ENCODE measurements at places on chromosomes 1 and 21.
A peak's percentile ranks its signal among the peaks of the same experiment; 100 is the strongest.

DNA sequence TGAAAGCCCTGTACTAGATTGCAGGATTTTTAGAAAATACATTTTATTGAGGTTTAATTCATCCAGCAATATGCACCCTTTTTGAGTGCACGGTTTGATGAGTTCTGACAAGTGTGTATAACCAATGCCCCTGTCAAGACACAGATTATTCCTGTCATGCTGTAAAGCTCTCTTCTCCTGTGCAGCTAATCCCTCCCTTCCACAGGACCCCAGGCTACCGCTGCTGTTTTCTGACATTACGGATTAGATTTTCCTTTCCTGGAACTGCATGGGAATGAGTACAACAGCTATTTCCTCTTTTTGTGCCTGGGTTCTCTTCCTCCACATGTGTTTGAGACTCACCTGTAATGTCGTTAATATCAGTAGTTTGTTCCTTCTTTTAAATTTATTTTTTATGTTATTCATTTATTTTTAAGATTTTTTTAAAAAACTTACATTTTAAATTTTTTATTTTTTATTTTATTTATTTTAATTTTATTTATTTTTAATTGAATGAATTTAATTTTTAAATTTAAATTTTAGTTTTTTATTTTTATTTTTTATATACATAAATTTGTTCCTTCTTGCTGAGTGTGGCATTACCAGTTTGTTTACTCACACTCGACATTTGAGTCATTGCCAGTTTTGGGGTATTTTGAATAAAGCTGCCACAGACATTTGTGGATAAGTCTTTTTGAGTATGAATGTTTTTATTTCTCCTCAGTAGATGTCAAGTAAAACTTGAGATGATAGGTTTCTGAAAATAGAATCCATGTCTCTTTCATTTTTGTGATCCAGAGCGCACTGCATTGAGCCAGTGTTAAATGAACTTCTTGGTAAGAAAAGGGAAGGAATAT lies 79.0 kb upstream of the B3GALT5 start:
- no peak for DNase-seq

- no peak for DNase-seq
These were observed 214.5 kb upstream of the CAMK1G start for GRCh38 chr1:209368864-209369598.

GRCh38 chr1:234914606-234915290 lies 213.9 kb downstream of the TOMM20 start:
- DNase-seq: no peak

- DNase-seq: no peak
These were observed 65.4 kb downstream of the RPE65 start for GRCh38 chr1:68384321-68384813.

DNA sequence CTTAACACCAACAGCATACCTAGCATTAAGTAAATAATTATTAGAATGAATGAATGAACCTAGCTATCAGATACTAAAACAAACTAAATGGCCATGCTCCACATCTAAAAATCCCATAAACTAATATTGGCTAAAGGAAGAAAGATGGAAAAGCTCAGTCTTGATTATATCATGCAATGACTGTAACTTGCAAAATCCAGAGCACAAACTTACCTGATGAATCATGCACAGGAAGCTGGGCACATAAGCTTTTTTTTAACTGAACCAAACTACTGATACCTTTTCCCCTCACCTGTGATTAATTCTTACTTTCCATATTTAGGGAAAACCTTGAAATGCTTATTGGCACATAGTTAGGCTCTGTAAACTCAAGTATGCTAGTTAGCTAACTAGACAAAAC lies 70.2 kb downstream of the KIF14 start:
- DNase-seq: no peak

- DNase-seq: no peak
These were observed 17.0 kb downstream of the FAM151A start for GRCh38 chr1:54606096-54606989.

- DNase-seq: no peak
These were observed 3.3 kb upstream of the PCBP3 start for GRCh38 chr21:45640001-45640887.

- DNase-seq: no peak
These were observed 10.7 kb downstream of the NRIP1 start for GRCh38 chr21:15054089-15054488.

DNA sequence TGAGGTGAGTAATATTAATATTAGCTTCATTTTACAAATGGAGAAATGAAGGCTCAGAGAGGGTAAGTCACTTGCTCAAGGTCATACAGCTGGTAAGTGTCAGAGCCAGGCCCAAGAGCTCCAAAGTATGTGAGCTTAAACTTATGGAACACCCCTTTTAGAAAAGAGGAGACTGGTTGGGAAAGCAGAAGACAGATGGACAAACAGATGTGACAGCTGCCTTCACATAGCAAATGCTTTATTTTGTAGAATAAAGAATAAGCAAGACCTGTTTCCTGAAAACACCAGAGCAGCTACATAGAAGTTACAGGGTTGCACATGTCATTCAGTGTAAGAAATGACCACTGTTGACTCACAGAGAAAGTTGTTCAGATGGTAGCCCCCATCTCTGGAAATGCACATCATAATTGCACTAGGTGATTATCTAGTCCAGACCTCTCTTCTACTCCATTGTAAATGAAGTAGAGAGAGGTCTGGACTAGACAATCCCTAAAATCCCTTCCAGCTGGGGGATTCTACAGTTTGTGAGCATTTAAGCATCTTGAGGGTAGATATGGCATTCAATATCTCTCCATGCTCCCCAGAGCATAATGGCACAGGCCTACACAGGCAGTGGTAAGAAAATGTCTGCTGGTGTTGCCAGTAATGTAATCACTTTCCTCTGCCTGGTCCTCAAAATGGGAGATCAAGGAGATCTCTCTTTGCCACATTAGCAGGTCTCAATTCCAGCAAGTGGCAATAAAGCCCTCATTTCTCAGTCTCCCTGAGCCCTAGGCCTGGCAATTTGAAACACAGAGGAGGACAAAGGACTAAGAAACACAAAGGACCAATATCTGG lies 188.2 kb upstream of the FGGY start:
- DNase-seq: no peak

DNA sequence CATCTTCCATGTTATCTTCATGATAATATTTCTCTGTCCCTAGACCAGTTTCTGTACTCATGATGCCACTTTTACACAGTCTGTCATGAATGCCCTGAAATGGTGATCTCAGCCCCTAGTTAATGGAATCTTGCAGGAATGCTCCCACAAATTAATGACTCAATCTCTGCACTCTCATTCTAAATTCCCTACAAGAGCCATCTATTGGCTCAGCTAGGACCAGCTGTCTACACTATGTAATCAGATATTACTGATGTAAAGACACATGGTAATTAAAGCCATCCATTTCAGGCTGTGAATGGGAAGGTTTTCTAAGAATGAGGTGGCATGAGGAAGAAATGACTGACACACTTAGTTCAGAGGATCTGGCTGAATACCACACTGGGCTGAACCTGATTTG lies 199.1 kb upstream of the KCND3 start:
- DNase-seq: no peak

DNA sequence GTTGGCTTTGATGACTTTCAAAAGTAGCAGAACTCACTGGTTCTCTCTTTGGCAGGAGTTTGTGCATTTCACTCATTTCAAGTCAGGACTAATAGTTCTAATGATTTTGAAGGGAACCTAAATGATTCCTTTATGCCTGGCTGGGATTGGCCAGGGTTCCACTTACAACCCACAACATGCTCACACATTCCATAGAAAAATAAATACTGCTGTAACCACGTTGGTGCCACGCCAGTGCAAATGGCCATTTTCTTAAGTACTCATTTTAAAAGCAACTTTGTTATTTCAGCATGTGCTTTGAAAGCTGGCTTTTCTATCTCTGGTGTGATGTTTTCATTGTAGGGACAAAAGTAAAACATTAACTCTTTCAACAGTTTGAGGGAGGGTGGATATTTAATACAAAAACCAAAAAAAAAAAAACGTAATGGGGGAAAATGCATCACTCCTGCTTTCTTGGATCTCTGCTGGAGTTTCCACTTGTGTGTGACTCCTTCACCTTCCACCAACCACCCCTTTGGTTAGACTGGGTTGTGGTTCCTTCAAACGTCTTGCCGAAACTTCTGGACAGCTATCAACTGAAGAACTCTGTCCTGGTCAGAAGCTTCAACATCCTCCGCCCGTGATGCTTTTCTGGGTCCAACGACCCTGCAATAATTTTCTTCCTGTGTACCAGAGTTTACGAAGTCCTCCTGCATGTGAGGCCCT lies 300.4 kb upstream of the RUNX1 start:
- no peak for DNase-seq

- no peak for DNase-seq
These were observed 43.8 kb downstream of the MIER1 start for GRCh38 chr1:66968574-66968973.

DNA sequence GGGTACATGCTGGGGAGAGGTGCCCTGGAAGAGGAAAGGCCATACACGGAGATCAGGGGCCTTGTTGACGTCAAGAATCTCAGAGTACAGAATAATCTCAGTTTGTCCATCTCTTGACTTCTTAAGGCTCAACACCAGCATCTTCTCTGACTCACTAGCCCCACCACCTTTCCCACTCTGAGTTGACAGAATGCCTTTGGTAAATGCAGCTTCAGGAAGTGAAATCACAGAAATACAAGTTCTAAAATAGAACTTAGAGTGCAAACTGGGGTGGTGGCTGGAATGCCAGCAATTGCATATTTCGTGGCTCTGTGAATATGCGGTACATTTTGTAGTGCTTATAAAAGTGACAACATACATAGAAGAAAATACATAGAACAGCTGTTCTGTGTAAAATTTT lies 1.6 kb downstream of the COG2 start:
- DNase-seq: no peak

GRCh38 chr1:22976461-22977243 lies 4.0 kb upstream of the LACTBL1 start:
- DNase-seq: peak; percentile 8

- DNase-seq: no peak
These were observed 978.3 kb upstream of the B3GALT2 start for GRCh38 chr1:194164755-194165154.

GRCh38 chr1:8004113-8004802 lies 21.9 kb downstream of the ERRFI1 start:
- DNase-seq: no peak

DNA sequence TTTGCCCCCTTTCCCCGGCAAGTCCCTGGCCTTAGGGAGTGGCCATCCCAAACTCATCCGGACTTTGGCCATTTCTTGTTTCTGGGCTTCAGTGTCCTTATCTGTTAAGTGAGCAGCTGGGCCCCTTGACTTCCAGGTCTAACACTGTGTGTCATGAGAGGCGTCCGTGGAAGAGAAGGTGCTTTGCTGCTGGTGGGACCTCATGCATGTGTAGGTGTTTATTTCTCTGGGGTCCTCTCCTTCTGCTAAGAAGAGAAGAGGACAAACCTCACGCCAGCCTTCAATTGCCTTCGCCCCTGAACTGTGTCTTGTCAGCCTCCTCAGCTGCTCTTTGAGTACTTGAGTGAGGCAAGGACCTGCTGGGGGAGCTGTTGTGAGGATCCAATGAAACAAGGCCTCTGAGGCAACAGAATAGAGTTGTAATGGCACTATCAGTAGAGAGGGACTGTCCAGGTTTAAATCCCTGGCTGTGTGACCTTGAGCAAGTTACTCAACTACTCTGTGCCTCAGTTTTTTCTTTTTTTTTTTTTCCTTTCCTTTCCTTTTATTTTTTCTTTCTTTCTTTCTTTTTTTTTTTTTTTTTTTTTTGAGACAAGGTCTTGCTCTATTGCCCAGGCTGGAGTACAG lies 72.5 kb downstream of the RUNX3 start:
- DNase-seq: no peak

DNA sequence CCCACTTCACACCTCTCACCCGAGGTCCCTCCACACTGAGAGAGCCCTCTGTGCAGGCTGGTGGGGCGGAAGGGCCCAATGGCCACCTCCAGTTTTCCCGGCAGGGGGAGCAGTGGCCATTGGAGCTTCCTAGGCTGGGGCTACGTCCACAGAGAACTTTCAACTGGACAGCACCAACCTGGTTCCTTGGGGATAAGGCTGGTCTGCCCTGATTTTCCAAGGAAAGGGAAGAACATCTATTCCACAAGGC lies 20.3 kb upstream of the LAPTM5 start:
- DNase-seq: no peak

DNA sequence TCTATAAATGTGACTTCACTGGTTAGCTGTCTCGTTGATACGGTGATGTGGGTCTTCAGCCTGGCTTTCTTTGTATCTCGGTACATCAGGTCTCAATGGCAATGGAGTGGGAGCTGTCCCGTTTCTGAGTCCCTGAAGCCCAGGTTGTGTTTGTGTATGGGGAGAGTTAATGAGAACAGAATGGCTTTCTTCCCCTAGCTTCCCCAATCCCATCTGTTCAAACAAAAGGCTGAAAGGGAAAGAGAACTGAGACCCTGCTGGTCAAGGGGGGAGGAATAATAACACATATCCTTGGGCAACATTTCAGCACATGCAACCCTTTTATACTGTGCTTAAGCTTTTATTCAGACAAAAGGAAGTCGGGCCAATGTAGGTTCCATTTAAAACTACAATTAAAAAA lies 28.4 kb upstream of the CASQ2 start:
- DNase-seq: no peak

GRCh38 chr1:26839779-26840178 lies 13.3 kb downstream of the ZDHHC18 start:
- DNase-seq: no peak

- DNase-seq: no peak
These were observed 738 bp downstream of the INTS7 start for GRCh38 chr1:212034516-212035122.

DNA sequence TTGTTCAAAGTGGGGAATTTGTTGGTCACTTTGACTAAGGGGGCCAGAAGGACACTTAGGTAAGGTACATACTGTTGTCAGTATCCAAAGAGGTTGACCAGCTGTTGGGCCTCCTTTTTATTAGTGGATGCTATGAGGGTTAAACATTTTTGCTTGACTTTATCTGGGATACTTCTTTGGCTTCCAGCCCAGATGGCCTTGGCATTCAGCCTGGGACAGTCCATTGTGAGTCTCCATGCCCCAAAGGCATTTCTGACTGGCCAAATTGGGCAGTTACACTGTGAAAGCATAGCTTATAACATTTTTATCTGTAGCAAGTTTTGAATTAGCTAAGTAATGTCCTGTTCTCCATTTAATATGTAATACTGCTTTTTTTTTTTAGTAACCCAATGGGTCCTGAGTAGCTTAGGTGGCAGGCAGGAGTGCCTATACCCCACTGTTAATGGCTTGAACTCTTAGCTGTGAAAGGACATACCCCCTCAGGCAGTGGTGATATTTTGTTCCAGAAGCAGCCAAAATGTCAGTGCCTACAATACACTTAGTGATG lies 35.4 kb upstream of the CD1D start:
- no peak for DNase-seq

- DNase-seq: no peak
These were observed 160.7 kb downstream of the LEPR start for GRCh38 chr1:65581119-65581518.
